ENCODE measurements at places on chromosomes 12 and 14.
A peak's percentile ranks its signal among the peaks of the same experiment; 100 is the strongest.

GRCh38 chr12:40668099-40668529 is 24.1 kb upstream of the CNTN1 start:
- no peak for DNase-seq

DNA sequence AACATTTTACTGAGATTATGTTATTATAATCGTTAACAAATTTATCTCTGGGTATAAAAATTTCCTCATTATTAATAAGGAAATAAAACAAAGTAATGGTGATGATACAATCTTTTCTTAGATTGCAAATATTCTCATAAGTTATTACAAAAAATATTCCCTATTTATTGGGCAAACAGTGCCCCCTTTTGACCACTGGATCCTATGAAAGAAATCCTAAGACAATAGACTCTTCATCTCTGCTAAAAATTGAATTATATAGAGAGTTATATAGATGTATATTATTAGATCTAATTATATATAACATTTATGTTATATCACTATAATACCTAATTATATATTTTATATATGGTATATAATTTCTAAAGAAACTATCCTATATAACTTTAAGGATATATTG is 94.2 kb upstream of the FGD4 start:
- no peak for DNase-seq

DNA sequence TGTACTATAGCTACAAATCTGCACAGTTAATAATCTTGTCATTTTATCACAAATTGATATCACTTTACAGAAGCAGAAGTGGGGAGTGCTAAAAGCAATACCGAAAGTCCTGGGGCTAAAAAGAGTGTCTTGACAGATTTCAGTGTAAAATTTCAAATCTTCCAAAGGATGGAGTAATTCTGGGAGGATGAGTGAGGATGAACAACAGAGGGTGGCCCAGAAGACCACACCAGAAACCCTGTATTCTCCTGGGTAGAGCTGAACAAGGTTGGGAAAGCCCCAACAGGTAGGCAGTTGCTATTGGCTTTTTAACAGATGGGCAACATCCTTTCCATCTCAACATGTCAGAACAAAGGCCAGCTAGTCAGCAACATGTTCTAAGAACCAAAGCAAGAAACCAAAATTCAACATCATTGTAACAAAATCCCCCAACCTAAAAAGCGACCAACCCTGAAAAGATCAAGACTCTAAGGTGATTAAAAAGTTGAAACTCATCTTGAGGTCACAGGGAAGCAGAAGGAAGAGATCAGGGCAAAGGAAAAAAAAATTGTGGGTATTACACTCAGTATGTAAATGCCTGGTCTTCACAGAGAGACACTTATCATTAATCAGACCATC is 38.8 kb downstream of the CBX5 start:
- DNase-seq: peak; percentile 12

- DNase-seq: peak; percentile 92
Observed at GRCh38 chr12:12582895-12583303, 20.2 kb upstream of the DUSP16 start.

GRCh38 chr14:104104076-104104901 is 18.8 kb downstream of the ASPG start:
- DNase-seq: no peak

DNA sequence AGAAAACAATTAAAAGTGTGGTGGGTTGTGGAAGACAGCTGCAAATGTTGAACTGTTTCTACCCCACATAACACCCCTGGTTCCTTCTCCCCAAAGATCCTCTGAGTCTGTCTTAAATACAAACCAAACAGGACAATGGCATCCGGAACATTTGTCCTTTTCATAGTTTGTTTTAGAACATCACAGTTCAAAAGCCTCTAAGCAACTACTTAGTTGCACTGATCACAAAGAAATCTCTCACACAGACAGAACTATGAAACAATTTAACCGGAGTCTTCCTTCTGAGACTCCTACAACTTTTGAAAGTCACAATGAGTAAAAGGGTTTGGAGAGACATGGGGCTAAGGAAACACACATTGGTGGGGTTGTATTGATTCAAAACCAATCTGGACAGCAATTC is 125.6 kb downstream of the SLC25A21 start:
- DNase-seq: no peak

DNA sequence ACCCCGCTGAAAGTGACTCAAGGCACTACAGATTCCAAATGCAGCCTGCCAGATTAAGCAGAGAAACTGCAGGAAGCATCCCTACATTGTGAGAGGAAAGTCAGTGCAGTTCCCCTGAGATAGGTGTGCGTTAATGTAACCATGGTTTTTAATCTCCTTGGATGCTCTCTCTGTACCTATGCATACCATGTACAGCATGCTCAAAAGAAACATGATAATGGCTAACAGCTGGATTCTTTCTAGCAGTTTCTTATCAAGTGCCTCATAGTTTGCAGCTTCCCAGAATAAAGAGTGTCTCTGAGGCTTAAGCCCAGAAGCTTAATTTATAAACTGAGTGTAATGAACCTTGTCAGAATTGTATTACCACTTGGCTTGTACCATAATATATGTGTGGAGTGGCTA is 17.1 kb upstream of the MDM1 start:
- no peak for DNase-seq

GRCh38 chr12:64720884-64721283 is 38.3 kb downstream of the GNS start:
- no peak for DNase-seq

DNA sequence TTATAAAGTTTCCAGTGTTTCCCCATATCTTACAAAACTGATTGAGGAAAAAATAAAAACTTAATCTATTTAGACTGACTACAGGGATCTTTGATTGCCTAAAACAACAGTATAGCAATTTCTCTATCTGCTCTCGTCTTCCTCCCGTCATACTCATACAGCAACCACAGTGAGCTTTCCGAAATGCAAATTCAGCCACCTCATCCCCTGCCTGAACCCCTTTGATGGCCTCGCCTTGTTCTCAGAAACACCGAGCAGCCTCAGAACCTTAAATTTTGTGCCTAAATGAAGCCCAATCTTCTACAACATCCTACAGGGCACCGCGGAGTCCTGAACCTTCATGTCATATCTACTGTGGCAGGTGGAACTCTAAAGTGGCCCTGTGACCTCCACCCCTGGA is 223.7 kb upstream of the TMEM132C start:
- no peak for DNase-seq

DNA sequence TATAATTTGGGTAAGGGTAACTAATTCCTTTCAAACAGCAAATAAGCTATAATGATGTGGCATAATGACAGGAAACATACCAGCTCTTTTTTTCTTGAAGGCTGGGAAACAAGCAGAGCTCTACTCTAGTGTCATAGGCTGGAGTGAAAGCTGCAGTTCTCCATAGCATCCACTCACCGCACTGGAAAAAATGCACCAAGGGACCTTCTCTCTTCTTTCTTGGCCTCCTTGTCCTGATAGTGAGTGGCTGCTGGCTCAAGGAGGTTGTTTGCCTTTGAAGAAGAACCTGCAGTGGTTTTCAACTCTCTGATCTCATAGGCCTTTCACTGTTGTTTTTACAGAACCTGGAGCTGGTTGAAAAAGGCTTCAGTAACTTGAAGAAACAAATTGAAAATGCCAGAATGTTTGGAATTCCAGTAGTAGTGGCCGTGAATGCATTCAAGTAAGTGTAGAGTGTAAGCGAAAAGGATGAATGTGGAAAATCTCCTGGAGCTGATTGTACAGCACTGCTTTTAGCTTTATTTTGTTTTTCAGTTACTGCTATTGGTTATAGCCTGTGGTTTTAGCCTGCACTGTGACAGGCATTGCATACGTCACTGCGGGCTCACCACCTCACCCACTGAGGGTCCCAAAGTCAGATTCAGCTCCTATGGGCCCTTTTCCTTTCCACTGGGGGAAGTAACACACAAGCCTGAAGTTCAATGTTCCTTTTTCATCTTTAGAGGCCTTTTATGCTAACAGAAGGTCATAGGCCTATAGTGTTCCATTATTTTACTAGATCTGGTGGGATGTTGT is 17.2 kb upstream of the AKAP5 start:
- DNase-seq: no peak

Data from activated CD4-positive, alpha-beta T cell treated with anti-CD3 and anti-CD28 coated beads, Interleukin-2, Interleukin-6, amounts not matched to agents 100 ng/mL and 50 ng/mL, durations not matched to agents 16 hours and 8 hours (primary cell).